ENCODE measurements at places on chromosomes 13 and 19.

DNA sequence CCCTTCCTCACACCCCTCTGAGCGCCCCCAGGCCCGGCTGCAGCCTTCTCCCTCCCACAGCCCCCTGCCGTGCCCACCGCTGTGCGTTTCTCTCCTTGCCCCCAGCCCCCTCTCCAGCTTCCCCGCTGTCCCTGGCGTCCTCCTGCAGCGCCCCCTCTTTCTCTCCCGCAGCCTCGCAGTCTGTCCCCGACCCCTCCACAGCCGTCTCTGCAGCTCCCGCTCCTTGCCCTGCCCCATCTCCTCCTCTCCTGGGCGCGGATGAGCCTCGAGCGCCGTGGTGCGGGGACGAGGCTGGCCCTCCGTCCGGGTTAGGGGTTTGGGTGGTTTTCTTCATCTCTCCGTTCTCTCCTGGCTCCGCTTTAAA, 1.1 kb downstream of the KMT5C start:
- no peak for DNase-seq

DNA sequence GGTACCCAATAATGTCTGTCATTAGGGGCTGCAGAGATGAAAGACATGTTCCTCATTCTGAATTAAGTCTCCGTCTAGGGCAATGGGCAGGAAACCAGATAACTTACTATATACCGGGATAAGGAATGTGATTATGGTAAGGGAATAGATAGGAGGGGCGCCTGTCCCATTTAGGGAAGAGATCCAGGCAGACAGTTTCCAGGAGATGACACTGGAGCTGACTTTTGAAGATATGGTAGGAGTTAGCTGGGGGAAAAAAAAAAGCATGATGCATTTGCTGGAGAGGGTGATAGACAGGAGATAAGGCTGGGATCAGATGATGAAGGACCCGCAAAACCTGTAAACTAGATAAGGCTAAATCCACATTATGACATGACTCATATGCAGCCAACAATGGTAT, 340.7 kb downstream of the DCT start:
- no peak for DNase-seq

DNA sequence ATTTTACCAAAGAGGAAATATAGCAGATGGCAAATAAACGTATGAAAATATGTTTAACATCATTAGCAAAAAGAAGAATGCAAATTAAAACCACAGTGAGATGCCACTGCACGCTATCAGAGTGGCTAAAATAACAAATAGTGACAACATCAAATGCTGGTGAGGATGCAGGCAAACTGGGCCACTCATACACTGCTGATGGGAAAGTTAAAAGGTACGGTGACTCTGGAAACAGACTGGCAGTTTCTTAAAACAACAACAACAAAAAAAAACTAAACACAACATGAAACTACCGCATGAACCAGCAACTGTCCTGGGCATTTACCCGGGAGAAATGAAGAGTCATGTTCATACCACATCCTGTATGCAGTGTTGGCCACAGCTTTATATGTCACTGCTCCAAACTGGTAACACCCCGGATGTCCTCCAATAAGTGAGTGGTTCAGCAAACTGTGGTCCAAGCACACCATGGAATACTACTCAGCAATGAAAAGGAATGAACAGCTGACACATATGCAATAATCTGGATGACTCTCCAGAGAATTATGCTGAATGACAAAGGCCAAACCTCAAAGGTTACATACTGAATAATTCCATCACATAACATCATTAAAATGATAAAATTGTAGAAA, 22.3 kb downstream of the EPS15L1 start:
- no peak for DNase-seq

GRCh38 chr13:43783820-43784219, 3.0 kb downstream of the ENOX1 start:
- no peak for DNase-seq

DNA sequence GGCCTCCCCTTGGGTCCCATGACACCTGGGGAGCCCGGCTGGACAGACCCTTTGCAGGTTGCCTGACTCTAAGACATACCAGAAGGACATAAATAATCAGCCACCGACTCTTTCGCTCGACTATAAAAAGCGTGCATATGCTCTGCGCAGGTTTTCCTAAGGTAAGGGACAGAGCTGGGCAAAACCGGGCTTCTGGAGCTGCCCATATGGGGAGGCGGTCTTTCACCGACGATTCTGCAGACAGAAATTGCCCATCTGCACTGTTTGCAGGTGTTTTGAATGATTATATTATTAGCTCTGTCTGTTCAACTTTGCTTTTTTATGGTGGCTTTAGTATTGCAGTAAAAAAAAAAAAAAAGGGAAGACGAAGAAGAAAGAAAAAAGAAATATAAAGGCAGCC, 347.2 kb downstream of the TSHZ3 start:
- no peak for DNase-seq

DNA sequence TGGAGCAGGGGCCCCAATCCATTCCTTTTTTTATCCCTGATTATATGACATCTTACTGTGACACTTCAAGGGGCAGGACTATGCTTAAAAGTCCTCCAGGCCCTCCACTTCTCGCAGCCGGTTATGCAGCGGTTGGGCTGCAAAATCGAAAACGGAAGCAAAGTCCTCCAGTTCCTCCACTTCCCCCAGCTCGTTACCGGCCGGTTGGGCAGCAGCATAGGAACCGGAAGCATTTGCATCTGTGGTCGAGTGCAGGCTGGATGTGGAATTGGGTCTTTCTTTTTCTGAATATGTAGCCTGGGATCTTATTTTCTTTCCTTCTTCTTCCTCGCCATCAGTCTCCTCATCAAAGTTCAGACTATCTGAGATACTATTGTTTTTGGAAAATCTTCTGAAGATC, 46.1 kb downstream of the OXGR1 start:
- DNase-seq = no peak

GRCh38 chr13:25616674-25617073, 244.9 kb downstream of the ATP8A2 start:
- DNase-seq = no peak

DNA sequence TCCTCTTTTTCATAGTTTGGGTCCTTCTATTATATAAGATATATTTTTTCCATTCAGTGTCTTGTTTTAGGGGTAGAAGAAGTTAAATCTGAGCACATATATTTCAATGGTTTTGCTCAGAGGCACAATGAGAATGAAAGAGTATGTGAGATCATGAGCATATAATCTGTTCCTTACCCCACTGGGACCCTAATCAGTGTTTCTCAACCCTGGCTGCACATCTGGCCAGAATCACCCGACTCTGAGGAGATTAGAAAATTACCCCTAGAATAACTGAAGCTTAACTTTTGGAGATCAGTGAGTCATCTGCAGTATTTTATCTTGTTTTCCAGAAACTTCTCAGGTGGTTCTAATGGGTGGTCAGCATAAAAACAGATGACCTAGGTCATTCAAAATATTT, 782 bp downstream of the CYSLTR2 start:
- no peak for DNase-seq

DNA sequence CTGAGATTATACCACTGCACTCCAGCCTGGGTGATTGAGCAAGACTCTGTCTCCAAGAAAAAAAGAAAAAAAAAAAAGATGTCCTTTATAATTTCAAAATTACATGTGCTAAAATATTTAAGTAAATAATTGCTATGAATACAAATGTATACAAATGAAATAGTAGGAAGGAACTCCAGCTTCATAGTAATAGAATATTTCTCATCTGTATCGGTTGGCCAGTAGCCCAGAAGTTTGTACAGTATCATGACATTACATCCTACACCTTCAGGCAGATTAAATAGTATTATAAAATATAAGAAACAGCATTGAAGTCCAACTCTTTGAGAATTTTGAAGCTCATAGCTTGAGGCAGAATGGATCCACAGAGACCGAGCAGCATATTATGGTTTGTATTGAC, 36.5 kb upstream of the CLDN10 start:
- DNase-seq = no peak

- no peak for DNase-seq
Observed at GRCh38 chr19:44539236-44539826, 9.9 kb upstream of the CEACAM20 start.

- no peak for DNase-seq
Observed at GRCh38 chr13:113077953-113078901, 27.4 kb upstream of the F7 start.

GRCh38 chr19:38151242-38151641, 72.8 kb downstream of the DPF1 start:
- DNase-seq = no peak
